ENCODE measurements at places on chromosomes 2 and 18. TPM values are rescaled to one million over a fixed set of nuclear protein-coding genes. Genes with fewer than 3 reads are reported as not detected.

- peak; percentile 5 for DNase-seq
These were observed 542.8 kb downstream of the IRS1 start for GRCh38 chr2:226256709-226257376.

DNA sequence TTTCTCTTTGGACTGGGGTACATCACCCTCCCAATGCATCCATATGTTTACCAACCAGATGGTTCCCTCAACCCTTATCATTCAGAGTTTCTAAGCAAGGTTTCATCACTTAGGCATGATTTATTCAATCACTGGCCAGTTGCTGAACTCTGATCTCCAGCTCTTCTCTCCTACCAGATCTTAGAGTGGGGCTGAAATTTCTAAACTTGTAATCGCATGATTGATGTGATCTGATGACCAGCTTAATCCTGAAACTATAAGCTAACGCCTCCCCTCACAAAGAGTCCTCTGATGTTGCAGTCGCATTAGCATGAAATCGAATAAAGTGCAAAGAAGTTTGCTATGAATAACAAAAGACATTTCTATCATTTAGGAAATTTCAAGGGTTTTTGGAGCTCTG lies 1082.0 kb downstream of the DPP10 start:
- no peak for DNase-seq

DNA sequence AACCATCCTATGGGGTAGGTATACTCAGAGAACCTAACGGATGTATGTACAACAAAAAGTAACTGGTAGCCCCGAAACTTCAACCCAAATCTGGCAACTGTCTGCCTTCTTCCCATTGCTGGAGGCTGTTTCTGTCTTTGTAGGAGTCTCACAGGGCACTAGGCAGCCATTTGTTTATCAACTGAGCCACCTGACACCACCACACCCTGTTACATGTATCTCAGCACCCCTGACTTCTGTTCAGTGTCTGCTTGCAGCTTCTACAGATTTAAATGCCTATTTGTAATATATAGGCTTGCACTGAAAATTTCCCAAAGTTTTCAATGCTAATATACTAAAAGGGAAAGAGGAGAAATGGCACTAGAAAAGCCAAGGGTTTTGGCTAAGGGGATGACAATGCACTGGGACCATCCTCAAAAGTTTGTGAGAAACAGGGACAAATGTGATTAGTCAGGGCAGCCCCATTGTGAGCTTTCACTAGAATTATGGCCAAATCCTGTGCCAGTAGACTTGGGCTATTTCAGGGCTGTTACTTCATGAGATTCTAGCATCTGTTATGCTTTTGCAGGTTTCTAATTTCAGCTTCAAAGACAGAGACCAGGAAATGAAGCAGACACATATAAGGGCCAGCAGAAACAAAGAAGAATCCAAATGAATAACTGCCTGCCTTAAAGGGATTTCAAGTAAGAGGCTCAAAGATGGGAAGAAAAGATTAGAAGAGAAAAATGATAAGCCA lies 103.3 kb downstream of the MYO5B start:
- DNase-seq: no peak

DNA sequence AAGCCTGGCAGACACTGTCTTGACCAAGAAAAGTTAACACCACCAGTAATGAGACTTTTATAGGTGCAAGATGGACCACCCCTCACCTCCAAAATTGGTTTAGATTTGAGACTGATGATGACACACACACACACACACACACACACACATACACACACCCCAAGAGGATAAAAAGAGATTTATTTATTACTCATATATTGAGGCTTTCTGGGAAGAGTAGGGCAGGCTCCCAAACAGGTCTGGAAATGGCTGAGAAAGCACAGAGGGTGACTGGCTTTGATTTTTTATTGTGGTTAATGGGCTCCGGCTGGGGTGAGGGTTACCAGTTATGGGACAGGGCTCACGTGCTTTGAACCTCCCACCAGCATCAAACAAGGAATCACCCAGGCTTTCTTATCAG lies 54.2 kb upstream of the ADAM23 start:
- no peak for DNase-seq

GRCh38 chr2:43585708-43586107 lies 10.1 kb downstream of the THADA start:
- DNase-seq: no peak

DNA sequence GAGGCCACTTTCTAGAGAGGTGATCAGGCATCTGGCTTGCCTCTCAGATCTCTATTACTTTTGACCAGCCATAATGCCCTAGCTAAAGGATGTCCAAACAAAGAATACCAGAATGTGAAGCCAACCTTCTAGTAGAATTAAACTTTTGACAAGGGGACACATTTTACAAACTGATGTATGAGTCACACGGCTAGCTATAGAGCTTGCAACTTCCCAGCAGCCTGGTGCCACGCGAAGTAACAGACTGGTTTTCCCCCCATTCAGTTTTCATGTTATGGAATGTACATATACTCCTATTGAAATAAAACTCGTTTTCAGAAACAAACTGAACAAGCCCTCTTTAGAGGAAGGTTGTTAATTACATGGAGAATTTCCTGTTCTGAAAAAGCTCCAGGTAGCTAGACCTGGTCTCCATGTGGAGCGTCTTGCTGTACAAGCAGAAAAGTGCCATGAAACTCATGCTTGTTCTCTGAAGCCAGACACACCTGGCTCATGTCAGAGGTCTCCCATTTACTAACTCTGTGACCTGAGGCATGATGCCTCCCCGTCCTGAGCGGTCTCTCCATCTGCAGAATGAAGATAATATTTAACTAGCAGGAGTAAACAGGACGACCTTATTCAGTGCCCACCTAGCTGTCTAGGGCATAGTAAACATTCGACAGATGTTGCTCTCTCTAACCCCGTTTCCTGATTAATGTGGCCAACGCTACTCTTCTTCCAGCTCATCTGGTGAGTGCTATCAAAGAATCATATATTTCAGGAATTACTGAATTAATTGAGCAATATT lies 81.5 kb upstream of the MAP3K20 start:
- no peak for DNase-seq

Gene WNT10A
- total RNA-seq: not detected

DNA sequence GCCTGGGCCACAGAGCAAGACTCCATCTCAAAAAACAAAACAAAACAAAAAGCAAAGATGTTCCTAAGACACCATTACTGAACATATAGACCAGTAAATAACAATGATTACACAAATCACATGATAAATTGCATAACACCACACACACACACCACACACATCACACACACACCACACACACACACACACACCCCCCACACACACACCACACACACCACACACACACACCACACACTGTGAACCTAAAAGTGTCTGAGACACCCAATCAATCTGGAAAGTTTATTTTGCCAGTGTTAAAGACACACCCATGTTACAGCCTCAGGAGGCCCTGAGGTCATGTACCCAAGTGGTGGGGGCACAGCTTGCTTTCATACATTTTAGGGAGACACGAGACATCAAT lies 62.6 kb upstream of the ASAP2 start:
- no peak for DNase-seq

Gene AGXT
- total RNA-seq: not detected

GRCh38 chr2:52083214-52083613 lies 1051.3 kb upstream of the NRXN1 start:
- no peak for DNase-seq

GRCh38 chr2:132419941-132420340 lies 3.3 kb downstream of the GPR39 start:
- no peak for DNase-seq

- DNase-seq: no peak
These were observed 9.5 kb upstream of the USP14 start for GRCh38 chr18:148841-149240.

- no peak for DNase-seq
These were observed 111.8 kb downstream of the CELF4 start for GRCh38 chr18:37453752-37454151.

DNA sequence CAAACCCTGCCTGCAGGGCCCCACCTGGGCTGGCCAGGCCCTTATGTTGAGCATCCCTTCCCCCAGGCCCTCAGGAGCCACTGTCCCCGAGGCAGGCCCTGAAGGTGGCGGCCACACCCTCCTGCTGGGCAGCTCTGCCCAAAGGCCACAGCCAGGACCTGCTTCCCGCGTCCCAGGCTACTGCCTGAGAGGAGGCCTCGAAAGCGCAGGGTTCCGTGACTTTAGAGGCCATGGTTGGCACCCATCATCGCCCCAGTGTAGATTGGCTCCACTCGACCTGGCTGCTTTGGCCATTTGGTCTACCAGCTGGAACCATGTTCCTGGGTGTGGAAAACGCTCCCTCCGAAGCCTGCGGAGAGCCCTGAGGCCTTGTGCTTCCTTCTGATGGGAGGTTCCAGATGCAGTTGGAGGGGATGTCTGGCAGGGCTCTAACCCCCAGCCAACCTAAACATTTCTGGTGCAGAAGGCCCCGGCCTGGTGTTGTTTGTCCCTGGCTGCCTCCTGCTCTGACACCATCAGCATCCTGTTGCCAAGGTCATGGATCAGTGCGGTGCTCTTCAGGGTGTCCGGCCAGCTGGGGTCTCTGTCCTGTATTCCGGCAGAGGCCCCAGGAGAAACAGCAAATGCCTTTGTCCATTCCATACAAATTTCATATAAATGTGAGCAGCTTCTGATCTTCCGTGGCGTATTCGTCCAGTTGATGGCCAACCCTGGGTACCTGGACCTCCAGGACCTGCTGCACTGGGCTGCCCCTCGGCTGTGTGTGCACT lies 14.7 kb downstream of the CAPN10 start:
- no peak for DNase-seq
